ENCODE measurements at places on chromosomes 3 and 15.
A peak's percentile ranks its signal among the peaks of the same experiment; 100 is the strongest.

- no peak for DNase-seq
These were observed 94.4 kb upstream of the SPATA12 start for GRCh38 chr3:56966104-56966503.

DNA sequence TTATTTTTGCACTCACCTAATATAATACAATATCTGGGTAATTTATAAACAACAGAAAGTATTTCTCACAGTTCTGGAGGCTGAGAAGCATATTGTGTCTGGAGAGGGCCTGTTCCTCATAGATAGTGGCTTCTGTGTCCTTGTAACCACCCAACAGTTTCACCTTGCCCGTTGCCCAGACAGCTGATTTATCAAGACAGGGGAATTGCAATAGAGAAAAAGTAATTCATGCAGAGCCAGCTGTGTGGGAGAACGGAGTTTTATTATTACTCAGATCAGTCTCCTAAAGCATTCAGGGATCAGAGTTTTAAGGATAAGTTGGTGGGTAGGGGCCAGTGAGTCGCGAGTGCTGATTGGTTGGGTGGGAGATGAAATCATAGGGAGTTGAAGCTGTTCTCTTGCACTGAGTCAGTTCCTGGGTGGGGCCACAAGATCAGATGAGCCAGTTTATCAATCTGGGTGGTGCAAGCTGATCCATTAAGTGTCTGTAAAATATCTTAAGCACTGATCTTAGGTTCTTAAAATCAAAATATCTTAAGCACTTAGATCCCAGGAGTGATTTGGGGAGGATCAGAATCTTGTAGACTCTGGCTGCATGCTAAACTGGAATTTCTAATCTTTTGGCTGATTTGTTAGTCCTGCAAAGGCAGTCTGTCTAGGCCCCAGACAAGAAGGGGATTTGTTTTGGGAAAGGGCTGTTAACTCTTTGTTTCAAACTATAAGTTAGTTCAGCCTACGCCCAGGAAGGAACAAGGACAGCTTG, 33.9 kb upstream of the C15orf39 start:
- DNase-seq, result no peak

DNA sequence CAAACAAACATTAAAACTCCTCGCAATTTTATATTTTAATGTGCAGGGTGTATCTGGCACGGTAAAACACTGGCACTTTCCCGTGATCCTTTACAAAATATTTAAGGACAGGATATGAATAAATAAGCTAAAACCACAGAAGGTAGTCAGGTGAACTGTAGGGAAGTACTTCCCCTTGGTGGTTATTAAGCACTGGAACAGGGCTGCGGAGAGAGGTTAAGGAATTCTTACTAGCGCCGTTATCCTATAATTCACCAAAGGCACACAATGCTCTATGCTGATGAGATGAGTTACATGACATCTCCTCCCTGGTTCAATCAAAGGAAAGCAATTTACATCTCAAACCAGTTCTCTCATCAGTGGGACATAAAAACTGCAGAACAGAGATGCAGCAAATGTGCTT, 289.8 kb downstream of the ZBTB20 start:
- DNase-seq, result no peak

DNA sequence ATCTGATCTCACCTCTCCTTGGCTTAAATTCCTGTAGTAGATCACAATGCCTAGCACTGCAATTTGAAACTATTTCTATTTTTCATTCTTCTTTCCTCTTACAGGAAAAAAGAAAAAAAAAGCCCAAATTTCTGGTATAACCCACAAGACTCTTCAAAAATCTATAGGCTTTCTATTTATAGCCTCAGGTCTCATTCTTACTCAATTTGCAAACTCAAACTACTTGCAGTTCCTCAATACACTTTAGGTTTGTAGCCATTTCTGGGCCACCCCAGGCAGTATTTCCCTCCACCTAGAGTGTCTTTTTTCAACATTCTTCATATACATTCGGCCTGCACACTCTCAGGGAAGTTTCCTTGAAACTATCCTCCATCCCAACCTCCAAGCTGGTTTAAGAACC, 169.0 kb downstream of the TBC1D5 start:
- no peak for DNase-seq

DNA sequence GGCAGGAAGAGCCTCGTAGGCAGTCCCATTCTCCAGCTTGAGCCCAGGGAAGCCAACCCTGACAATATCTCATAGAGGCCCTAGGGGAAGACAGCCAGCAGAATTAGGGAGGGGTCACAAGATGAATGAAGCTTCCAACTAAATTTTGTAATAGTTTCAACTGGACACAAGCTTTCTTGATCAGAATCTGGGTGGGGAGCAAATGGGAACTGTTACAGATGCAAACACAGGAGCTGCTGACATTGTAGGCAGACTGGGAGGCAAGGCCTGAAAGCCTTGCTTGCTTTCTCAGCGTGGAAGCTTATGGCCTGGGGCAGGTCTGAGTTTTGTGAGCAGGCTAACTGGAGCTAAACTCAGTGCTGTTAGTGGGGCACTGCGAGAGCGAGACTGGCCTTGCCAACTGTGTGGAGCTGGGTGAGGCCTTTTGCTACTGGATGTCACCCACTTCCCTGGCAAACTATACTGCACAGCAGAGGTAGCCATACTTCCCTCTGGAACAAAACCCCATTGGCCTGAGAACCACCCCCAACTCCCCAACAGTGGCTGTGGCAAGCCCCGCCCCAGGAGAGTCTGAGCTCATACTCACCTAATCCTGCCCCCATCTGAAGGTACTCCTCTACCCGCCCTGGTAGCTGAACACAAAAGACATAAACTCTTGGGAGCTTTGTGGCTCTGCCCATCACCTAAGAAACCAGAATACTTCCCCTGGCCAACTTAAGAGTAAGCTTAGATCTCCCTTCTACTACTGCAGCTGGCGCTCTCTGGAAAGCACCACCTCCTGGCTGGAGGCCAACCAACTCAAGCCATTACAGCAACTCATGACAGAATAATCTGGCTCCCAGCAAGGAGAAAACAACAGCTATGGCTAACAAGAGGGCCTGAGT, 42.9 kb downstream of the CFAP20DC start:
- no peak for DNase-seq

- peak; percentile 68 for DNase-seq
These were observed 9.3 kb downstream of the IRAK2 start for GRCh38 chr3:10173926-10174435.

- DNase-seq, result peak; percentile 60
These were observed 3.0 kb downstream of the POMGNT2 start for GRCh38 chr3:43102773-43103480.

GRCh38 chr3:118488732-118489131, 545.9 kb downstream of the IGSF11 start:
- DNase-seq, result no peak

DNA sequence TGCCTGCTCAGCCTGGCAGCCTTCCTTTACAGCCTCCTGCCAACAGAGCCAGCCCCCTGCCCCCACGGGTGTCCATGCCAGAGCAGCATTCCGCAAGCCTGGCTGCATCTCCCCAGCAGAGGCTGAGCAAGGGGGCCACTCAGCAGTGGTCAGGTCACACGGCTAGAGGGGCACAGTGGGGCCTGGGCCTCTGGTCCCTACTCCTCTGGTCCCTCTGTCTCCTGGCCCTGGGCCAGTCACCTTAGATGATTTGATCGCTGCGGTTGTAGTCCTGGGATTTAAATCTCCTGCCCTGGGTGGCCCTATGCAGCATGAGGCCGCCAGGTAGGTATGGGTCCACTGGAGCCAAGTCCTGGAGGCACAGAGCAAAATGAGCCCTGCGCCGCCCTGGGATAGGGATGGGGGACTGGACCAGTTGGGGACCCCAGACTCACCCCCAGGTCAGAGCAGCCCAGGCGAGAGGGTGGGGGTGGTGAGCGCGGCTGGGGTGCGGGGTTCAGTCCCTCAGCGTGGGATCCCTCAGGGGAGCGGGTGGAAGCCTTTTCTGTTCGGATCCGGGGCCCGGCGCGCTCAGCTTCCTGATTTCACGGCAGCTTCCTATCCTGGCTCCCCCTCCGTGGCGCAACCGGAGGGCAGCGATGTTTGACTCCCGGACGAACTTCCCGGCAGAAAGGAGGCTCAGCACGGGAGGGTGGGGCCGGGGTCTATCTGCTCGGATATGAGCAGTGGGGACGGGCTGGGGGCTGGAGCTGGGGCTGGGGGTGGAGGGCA, at the start of gene ZBTB47:
ZBTB47 (plus strand) TSS at position 138 of the 771 bp plus-strand sequence. CDS start 4,659 bp downstream, outside the sequence.
- peak; percentile 52 for DNase-seq

DNA sequence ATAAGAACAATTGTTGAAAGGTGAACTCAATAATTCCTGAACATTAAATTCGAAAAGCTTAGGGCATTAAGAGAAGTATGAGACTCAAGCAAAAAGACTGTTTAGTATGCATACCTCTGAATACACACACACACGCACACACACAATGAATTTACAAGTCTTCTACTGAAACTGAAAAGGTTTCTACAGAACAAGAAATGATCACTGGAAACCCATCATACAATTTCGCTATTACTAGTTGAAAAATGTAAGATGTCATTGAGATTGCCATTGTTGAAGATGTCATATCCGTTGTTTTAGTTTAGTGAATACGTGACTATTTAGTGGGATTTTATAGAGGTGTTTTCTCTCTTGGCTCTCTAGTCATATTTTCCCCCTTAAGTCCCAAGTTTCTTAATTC, 106.8 kb downstream of the FOXB1 start:
- no peak for DNase-seq

- no peak for DNase-seq
These were observed 21.8 kb downstream of the MYH15 start for GRCh38 chr3:108488631-108489030.

DNA sequence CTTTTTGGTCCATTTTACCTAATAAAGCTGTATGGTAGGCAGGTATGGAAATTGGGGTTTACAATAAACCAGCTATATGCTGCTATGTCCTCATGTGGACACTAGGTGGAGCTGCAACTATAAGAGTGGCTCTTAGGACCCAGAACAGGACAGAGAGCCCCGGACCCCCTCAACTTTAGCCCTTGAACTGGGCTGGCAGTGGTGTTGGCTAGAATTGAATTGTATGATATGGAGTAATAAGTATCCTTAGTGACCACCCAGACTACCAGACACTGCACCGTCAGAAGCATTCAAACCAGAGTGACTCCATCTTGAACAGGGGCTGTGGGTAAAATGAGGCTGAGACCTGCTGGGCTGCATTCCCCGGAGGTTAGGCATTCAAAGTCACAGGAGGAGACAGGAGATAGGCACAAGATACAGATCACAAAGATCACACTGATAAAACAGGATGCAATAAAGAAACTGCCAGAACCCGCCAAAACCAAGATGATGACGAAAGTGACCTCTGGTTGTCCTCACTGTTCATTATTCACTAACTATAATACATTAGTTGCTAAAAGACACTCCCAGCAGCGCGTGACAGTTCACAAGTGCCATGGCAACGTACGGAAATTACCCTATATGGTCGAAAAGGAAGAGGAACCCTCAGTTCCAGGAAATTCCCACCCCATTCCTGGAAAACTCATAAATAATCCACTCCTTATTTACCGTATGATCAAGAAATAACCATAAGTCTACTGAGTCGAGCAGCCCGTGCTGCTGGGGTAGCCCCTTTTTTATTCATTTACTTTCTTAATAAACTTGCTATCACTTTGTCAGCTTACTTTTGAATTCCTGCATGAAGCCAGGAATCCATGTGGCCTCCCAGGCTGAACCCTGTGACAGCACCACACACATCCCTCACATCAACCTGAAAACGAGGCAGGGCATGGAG, 68.7 kb upstream of the BLM start:
- peak; percentile 89 for DNase-seq

DNA sequence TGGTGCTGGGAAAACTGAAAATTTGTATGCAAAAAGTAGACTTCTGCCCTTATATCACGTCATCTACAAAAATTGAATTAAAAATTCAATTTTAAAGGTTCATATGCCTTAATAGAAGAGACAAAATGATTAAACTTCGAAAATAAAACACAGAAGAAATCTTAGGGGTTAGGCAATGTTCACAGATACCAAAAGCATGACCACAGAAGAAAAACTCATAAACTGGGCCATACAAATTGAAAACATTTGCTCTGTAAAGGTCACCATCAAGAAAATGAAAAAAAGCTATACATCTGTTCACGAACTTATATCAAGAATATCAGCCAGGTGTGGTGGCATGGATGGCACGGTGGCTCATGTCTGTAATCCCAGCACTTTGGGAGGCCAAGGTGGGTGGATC, 245.1 kb downstream of the PCCB start:
- DNase-seq, result no peak

GRCh38 chr15:69758810-69759790, 306.5 kb downstream of the RPLP1 start:
- DNase-seq, result peak; percentile 64

- peak; percentile 57 for DNase-seq
These were observed 17.8 kb downstream of the TMEM212 start for GRCh38 chr3:171860830-171861535.

DNA sequence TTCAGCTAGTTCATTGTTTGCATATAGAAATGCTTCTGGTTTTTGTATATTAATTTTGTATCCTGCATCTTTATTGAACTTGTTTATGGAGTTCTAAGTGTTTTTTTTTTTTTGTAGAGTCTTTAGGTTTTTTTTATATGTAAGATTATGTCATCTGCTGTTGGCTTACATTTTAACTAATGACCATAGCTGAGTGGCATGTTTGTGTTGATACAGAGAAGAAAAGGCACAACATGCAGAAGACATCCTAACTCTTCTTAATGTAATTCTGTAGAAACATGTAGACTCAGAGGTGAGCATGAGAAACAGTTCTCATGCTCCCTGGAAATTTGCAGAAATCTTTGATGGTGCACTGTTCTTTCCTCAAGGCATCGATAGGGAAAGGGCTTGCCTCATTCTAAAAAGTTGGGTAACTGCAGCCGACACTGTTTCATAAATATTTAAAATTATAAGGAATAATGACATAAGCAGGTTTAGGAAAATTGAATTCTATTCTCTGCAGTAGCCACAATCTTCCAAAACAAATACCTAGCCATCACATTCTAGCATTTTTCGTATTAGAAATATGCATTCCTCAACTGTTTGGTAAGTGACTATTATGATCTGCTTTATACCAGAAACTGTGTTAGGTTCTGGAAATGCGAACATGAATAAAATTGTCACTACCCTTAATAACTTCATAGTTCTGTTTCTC, 499.6 kb upstream of the KCNMB2 start:
- DNase-seq, result no peak

GRCh38 chr15:62792986-62793751, 249.4 kb upstream of the TPM1 start:
- DNase-seq, result no peak

- no peak for DNase-seq
These were observed 271.3 kb downstream of the TJP1 start for GRCh38 chr15:29550834-29551465.

GRCh38 chr3:124281453-124282316, 289.8 kb upstream of the ROPN1 start:
- DNase-seq, result no peak

GRCh38 chr3:9782770-9783169, 9.5 kb downstream of the TADA3 start:
- DNase-seq, result no peak

Measured in stomach (tissue), 19 donors.